ENCODE measurements at places on chromosomes 13 and 19. TPM values are rescaled to one million over a fixed set of nuclear protein-coding genes. Genes with fewer than 3 reads are reported as not detected.

- DNase-seq, result no peak
Measured at GRCh38 chr13:20782116-20782708, 8.5 kb upstream of the EEF1AKMT1 start.

Gene C19orf18
- 0.30 TPM for polyA plus RNA-seq

GRCh38 chr19:11019824-11020223, 59.0 kb downstream of the SMARCA4 start:
- DNase-seq, result peak; percentile 40

- no peak for DNase-seq
Measured at GRCh38 chr13:79382545-79383275, 23.3 kb downstream of the RBM26 start.

Gene PSG1
- polyA plus RNA-seq, result not detected

DNA sequence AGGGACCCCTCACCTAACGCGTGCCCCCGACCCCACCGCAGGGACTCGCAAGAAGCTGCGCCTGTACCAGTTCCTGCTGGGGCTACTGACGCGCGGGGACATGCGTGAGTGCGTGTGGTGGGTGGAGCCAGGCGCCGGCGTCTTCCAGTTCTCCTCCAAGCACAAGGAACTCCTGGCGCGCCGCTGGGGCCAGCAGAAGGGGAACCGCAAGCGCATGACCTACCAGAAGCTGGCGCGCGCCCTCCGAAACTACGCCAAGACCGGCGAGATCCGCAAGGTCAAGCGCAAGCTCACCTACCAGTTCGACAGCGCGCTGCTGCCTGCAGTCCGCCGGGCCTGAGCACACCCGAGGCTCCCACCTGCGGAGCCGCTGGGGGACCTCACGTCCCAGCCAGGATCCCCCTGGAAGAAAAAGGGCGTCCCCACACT, 4.7 kb upstream of the MYBPC2 start:
- peak; percentile 94 for DNase-seq

DNA sequence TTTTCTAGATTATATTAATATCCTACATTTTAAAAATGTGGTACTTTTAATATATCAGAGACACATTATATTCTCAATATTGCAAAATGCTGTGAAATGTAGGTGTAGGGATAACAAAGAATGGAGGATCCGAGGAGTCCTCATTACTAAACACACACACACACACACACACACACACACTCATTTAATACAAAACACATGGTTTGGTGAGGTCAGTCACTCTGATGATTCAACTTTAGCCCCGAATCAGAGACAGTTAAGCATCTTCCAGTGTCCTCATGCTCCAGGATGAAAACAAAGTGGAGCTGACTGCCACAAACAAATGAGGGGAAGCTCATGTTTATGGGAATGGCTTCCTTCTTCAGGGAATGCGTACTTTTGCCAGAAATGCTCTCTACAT, 147.5 kb downstream of the CYSLTR2 start:
- no peak for DNase-seq

- no peak for DNase-seq
Measured at GRCh38 chr19:33022472-33023116, 42.1 kb downstream of the RHPN2 start.

- DNase-seq, result no peak
Measured at GRCh38 chr13:29136341-29136740, 316.2 kb downstream of the MTUS2 start.

DNA sequence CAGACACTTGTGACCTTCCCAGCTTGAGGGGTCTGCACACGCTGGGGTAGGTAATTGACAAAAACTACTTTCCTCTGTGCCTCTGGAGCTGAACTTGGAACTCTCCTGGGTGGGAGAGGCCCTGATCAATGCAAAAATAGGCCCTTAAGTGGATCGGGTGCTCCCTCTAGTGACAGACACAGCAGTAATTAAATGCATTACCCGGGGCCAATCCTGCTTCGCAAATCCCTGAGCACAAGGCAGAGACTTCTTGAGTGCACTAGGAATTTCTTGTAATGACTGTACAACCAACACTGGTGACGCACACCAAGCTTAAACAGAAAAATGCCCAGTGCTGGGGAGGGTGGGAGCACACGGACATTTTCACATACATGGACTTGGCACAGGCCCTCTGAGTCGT, 10.6 kb upstream of the UBE2S start:
- DNase-seq, result no peak

Gene MYPOP
- polyA plus RNA-seq, result 11.0 TPM

Gene SLC17A7
- 0.59 TPM for polyA plus RNA-seq

GRCh38 chr19:29845574-29846176, 33.9 kb downstream of the CCNE1 start:
- DNase-seq, result peak; percentile 45

- no peak for DNase-seq
Measured at GRCh38 chr19:30136611-30137195, 194.7 kb downstream of the URI1 start.

GRCh38 chr19:33503433-33504057, 18.0 kb downstream of the PEPD start:
- DNase-seq, result no peak

GRCh38 chr13:63910511-63910910, 2494.9 kb upstream of the PCDH20 start:
- DNase-seq, result no peak

Gene LRG1
- 0.15 TPM for polyA plus RNA-seq

Data from psoas muscle (tissue), 8 donors.